NCI-H460 (cell line): ENCODE measurements at places on chromosomes 5 and 9.

DNA sequence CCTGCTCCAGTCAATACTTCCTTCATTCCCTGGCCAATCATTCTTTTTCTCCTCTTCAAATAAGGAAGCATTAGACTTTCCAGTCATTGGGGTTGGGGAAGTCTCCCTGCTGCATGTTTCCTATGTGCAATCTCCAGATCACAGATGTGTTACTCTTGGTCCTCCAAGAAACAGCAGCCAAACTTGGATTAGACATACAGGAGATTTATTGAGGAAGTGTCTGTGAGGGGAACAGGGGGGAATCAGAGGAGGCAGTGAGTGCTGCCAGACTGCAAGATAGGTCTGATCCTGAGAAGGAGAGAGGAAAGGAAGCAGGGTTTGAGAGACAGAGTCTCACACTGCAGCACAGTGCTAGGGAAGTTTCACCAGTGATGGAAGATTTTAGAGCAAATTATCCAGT lies 40.6 kb upstream of the SLIT3 start:
- DNase-seq: no peak

- DNase-seq: no peak
Observed at GRCh38 chr5:89064054-89064453, 181.1 kb upstream of the MEF2C start.

DNA sequence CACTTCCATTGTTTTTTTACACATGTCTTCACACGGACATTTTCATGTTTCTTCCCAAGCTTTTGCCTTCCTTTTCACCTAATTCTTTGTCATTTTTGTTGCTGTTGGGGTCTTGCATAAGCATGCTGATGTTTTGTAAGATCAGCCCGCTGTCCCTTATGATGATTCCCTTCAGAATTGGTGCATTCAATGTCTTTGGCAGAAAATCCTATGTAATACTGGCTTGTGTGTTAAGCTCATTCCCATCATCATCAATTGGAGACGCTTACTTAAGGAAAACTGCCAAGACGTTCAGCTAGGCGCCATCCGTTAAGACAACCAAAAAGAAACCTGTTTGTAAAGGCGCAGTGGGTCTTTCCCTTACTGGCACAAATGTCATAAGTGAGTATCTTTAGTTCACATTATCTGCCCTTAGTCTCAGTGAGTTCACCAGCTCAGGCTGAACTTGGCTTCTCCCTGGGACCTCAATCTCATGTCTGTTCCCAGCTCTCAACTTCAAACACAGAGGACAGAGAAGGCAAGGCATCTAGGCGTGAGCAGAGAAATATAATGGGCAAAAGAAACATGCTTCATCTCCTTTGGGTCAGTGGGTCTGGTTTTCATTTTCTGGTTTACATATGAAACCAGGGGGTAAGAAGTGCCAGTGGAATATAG lies 97.9 kb downstream of the EFNA5 start:
- DNase-seq: no peak

GRCh38 chr5:74415695-74416102 lies 224.8 kb downstream of the ENC1 start:
- no peak for DNase-seq

DNA sequence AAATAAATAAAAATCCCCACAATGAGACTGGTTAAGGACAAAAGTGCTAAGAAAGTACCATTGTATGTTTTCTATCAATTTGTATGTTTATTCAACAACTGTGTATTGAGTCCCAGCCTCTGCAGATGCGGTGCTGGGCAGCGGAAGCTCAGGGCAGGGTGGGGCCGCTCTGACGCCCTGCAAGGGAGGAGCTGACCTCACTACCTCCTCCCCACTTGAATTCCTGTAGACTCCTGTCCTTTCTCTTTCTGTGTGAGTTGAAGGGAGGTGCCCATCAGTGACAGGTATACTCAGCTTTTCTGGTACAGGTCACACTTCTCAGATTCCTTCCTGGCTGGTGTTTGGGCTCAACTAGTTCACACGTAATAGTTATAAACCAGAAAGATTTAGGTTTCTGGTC lies 27.0 kb downstream of the ANGPTL2 start:
- no peak for DNase-seq

DNA sequence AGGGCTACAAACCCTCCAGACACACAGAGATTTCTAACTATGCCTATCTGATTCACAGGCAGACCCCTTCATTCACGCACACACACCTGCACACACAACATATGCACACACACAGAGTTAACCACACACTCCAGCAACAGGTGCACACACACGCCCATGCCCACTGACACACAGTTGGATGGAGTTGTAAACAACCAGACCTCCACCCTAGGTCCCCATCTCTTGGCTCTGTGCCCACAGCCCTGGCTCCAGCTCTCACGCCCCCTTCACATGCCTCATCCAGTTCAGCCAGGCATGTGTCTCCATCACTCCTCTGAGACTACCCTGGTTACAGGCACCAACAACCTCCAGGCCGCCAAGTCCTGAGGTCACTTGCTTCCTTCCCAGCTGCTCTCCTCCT lies 61.1 kb downstream of the PSD2 start:
- DNase-seq: no peak

GRCh38 chr5:18068826-18069225 lies 434.6 kb downstream of the TAF11L14 start:
- no peak for DNase-seq

DNA sequence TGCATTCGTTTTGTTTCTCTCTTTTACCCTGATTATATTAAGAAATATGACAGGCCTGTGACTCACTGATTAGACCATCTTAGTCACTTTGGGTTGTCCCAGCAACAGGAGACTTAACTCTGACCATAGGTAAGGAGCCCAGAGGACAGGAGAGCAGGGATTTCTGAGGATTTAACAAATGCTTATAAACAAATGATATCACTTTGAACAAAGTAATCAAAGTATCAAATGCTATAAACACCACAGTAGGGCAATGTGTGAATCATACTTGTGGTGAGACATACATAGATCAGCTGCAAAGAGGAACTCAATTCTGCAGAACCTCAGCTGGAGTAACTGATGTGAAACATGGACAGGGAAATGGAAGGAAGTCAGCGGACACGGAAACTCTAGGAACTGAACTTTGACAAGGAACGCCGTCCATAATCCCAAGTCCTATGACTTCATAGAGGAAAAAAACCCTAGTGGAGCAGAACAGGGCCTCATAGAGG lies 190.6 kb upstream of the MSX2 start:
- DNase-seq: peak; percentile 83

DNA sequence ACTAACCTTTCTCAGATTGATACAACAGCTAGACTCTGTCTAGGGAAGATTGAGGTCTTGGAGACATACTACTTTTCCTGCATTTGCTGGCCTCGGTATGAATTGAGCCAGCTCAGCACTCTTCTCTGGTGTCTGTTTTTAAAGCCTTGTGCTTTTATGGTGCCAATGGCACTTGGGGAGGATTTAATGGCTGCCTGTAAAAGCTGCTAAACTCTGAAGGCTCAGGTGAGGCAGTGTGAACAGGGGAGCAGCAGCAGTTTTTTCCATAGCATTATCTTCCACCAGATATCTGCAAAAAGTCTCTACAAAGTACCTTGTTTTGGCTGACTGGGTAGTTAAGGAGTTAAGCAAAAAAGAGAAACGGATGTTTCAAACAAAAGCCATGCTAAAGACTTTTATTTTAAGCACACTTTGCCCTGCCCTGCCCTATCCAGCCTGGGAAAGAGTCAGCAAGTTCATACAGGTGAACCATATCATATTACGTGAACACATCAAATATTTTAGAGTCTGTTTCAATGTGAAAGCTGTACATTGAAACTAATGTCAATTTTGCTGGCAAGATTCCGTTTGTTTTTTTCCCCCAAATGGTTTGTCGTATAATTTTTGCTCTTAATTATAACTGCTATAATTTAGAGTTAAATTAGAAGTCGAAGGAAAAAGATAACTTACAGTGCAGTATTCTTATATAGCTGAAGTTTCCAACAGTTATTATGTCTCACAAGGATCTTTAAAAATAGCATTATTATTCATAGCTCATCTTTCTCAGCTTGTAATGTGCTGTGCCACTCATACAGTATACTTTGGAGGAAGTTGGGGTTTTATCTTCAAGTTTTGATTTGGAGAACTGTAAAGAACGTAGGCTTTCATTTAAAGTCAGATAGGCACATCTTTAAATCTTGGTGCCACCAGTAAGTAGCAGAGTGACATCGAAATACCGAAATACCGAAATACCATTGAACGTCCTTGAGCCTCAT lies 424.1 kb upstream of the CD180 start:
- DNase-seq: no peak

DNA sequence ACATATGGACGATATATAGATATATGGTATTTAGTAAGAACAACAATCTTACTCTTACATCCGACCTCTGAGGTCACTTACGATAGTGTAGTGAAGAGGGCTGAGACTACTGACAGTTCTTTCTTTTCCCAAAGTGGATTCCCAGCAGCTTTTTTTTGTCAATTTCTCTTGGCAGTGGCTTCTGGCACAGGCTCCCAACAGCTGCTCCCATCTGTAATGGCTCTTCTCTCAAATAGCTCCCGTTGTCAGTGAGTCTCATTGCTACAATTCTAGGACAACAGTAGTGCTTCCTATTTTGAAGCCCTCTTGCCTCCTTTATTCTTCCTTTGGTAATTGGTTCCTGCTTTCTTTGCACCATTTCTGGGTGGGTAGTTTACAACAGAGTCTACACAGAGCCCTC lies 68.4 kb downstream of the SLC25A46 start:
- DNase-seq: no peak

DNA sequence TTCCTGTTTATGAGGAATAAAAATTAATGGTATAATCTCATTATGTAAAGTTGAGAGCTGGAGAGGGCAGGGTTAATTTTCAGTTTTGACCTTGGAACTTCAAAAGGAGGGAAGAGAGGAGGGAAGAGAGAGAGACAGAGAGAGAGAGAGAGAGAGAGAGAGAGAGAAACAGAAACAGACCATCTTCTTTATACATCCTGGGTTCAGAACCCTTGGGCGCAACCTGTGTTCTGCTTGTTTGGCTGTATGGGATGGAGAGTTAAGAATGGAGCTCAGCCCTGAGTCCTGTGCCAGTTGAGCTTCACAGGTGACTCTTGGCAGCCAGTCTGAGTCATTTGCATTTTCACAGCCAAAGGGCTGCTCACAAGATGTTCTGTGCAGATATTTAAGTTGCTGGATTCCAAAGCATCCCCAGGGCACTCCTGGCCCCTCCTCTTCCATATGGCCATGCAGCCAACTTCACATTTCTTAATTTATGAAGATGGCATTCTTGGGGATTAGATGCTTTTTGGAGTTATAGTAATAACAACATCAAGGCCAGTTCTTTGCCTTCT lies 143.5 kb downstream of the CARTPT start:
- DNase-seq: no peak

GRCh38 chr5:31551878-31552277 lies 19.8 kb downstream of the C5orf22 start:
- DNase-seq: no peak

DNA sequence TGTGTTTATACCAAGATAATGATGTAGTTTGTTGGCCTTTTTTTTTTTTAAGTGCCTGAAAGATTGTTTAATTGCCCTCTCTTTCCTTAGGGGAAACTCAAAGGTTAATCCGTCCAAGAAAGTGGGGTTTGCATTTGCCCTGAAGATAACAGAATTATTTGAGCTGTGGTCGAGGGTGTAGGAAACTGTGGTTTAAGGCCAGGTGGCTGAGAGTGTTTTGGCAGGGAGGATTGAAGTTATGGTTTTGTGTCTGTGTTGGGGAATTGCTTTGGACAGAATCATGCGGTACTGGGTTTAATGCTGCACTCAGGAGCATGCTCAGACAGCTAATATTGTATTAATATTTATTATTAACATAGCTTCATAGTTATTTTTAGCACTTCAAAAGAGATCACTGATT lies 509.8 kb downstream of the EBF1 start:
- no peak for DNase-seq

DNA sequence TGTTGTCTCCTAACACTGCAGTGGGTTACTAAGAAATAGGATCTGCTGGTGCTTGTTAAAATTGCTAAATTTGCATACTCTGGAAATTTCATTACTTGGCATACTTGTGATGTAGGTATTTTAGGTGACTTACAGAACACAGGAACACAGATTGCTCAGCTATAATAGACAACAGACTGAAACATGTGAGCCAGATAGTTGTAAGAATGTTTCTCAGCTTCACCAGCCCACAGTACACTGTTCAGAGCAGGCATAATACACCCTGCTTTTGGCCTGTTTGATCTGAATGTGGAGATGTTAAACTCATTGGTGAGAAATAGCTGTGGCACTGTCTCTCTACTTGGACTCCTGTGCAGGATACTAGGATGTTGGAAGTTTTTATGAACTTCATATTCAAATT lies 275.7 kb downstream of the CSNK1G3 start:
- DNase-seq: no peak

DNA sequence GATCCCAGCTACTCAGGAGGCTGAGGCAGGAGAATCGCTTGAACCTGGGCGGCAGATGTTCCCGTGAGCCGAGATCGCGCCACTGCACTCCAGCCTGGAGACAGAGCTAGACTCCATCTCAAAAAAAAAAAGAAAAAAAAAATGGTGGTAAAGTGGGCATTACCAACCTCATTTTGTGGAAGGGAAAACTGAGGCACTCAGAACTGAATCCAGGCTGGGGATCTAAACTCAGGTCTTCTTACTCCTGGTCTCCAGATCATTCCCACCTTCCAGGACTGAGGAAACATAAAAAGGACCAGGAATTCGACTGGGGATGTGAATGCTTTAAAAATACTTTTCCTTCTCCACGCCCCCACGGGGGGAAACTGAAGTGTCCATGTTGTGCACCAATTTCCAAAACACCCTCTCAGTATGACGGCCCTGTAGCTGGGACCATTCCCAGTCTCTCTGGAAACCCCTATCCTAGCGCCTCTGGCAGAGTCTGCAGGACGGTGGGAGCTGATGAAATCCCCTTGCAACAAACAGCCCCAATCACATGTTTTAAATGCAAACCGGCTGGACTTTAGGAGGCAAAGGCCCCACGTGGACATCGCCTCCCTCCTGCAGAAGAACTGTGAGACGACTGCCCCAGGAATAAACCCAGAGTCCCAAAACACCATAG lies 8.9 kb upstream of the AKNA start:
- DNase-seq: peak; percentile 88

- DNase-seq: no peak
Observed at GRCh38 chr5:39015743-39016586, 58.2 kb downstream of the RICTOR start.

DNA sequence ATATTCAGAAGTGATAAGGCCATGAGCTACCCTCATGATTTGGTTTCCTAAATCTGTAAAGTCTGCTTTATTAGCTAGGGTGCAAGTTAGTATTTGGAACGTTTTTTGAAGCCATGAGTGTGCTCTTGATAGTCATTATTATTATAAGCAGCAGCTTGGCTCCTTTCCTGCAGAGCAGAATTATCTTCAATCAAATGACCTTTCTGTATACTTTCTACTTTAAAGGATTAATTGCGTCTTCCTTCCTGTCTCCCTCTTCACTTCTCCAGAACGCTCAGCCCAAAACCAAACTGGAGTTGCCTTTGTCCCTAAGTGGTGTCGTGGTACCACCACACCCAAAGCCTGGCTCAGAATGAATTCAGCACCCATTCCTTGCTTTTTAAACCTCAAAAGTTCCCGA lies 211.3 kb downstream of the ARHGAP26 start:
- DNase-seq: no peak

DNA sequence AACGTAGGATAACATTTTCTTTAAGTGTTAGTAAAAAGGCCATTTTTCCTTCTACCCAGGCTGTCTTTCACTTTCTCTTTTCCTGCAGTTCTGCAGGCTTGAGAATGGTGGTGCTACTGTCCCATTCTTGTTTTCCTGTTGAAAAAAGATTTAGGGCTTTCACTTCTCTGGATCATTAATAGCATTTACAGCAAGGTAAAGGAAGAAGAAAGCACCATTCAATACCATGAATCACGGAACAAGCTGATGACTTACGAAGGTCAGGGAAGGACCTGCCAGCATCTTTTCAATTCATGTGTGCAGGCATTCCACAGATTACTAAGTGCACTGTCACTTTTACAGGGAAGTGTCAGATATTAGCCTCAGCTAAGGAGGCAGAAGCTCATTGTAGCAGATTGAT lies 292.8 kb downstream of the YTHDC2 start:
- DNase-seq: peak; percentile 38
